Epithelial cell of proximal tubule (primary cell): ENCODE measurements at places on chromosomes 7 and 10. TPM values are rescaled to one million over a fixed set of nuclear protein-coding genes. Genes with fewer than 3 reads are reported as not detected.
A peak's percentile ranks its signal among the peaks of the same experiment; 100 is the strongest.

GRCh38 chr7:109259151-109259550 is 689.5 kb downstream of the DNAJB9 start:
- no peak for DNase-seq

GRCh38 chr10:79244841-79245504 is 102.3 kb upstream of the PPIF start:
- no peak for DNase-seq

DNA sequence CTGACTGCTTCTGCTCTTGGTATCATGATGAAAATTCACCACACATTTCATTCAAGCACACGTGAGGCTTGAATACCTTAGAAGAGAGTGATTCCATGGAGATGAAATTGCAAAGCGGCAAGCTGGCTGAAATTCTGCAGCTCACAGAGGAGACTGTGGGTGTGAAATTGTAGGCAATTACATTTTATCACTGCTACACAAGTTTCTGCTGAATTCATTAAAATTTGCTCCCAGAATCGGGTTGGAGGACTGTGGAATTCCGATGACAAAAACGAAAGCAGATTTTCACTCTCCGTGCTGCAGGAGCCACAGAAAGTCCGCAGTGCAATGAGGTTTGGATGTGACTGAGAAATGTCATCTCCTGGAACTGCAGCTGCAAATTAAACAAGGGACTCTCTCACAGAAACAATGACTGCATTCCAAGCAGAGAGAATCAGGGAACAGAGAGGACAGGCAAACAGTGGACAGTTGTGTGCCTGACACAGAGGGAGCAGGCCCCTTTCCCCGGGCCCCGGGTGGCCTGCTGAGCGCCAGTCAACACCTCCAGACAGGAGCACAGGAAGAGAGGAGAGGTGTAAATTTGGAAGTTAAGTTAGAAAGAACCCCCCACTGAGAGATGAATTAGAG is 109.1 kb downstream of the C10orf90 start:
- no peak for DNase-seq

- no peak for DNase-seq
These were observed 11.4 kb downstream of the NHLRC2 start for GRCh38 chr10:113865901-113866300.

GRCh38 chr10:84261236-84261915 is 16.5 kb downstream of the RGR start:
- no peak for DNase-seq

DNA sequence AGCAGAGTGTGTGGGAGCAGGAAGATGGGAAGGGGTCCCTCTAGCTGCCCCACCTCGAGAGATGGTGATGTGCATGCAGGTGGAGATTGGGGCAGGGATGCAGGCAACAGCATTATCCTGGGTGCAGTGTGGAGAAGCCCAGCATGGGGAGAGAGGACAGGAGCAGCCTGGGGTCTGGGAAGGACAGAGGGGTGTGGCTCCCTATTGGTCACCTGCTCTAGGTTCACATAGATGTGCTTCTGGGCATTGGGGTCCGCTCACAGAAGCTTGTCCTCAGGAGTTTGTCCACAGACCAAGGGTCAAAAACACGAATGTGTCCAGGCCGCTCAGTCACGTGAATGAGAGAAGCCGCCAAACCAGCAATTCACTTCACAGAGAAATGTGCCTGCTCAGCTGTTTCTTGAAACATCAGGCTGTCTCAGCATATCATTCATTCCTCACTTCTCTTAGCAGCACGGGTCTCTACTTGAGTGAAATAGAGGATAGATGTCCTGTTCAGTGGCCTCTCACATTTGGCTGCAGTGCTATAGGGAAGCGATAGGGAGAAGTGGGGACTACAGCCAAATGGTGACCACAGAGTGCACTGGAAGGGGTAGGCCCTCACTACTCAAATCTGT is 11.5 kb upstream of the SLC29A3 start:
- DNase-seq = no peak

DNA sequence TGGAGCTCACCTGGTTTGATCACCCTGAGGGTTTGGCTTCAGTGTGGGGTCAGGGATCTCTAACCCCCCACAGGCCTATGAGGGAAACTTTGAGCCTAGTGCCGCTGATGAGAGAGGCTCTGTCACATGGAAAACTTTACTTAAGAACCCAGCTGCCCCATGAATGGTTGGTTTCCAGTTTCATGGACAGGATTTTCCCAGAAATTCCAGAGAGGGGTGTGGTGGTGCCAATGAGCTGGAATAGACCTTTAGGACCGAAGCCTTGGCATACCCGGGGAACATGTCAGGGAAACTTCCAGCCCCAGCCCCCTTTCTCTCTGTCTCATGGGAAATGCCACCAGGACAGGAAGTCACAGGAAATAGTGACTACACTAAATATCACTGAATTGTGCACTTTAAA is 36.9 kb downstream of the AKR1B1 start:
- peak; percentile 22 for DNase-seq

DNA sequence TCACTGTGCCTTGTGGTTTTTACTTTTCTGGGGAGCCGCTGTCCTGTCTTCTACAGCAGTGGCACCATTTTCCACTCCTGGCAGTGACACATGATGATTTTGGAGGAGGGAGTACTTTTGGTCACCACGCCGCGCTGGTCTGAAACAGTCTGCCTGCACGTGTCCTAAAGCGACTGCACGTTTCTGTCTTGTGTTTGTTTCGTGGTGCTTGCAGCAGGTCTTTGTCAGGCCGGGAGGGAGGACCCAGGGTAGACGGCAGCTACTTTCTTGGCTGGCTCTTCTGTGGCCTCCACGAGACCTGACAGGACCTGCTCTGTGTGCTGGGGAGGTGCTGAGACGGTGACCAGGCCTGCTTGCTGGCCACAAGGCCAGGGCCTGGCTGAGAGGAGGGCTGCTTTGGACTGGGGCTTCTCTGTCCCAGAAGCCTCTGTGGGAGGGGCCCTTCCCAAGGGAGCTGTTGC is 82.0 kb downstream of the GLRX3 start:
- DNase-seq = no peak

DNA sequence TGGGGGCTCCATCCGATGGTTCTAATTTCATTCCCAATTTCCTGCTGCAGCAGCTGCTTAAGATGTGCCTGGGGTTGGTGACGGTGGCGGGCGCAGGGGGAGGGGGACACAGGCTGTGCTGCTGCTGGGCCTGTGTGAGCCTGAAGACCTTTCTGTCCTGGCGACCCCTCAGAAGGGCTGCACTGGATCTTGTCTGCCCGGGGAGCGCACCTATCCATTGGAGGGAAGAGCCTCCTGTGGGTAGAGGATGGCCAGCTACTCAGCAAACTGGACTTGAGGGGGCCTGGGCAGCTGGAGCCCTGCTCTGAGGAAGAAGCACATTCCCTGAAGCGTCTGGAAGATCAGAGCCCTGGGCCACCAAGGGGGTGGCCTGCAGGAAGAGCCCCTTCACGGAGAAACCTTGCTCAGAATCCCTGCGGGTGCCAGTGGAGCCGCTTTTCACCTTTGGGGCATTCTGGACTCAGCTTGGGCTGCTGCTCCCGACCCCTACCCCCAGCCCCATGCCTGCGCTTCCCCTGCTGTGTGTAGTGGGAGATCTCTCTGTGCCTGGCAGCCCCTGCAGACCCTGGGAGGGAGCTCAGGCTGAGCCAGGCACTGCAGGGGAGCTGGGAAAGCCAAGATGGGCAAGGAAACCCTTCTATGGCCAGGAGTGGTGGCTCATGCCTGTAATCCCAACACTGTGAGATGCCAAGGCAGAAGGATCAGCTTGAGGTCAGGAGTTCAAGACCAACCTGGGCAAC is 17.8 kb downstream of the LDB3 start:
- no peak for DNase-seq

DNA sequence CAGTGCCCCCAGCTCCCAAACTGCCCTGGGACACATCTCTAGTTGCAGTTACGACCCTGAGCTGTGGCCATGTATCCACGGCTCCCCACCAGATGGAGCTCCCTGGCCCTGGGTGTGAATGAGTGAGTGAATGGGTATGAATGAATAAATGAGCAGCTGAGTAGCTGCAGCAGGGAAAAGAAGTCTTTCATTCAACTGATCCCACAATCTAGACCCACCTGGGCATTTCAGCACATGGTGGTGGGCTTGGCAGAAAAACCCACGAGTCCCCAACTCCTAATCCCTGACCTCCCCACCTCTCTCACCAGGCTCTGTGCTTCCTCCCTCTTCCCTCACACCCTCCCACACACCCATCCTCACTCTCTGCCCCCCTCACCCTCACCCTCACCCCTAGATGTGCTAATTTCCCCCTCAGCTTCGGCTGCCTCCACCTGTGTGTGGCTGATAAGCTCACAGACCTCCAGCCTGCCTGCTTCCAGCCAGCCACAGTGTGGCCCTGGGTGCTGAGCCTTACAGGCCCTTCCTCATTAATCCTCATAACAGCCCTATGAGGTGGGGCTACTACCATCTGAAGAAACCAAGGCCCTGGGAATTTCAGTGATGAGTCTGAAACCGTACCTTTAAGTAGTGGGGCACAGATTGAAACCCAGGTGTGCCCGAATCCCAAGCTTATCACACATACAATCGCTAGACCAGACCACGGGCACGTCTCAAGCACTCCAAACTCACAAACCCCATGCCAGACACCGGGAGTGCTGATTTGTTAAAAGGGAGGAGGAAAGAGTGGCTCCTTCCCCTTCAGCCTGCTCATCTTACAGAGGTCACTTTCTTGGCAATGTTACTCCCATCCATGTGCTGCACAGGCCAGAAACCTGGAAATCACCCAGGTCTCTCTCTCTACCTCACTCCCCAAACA is 2.2 kb upstream of the ATP6V1F start:
- no peak for DNase-seq

- DNase-seq = no peak
These were observed 592.5 kb downstream of the ARL4A start for GRCh38 chr7:13279854-13280435.

DNA sequence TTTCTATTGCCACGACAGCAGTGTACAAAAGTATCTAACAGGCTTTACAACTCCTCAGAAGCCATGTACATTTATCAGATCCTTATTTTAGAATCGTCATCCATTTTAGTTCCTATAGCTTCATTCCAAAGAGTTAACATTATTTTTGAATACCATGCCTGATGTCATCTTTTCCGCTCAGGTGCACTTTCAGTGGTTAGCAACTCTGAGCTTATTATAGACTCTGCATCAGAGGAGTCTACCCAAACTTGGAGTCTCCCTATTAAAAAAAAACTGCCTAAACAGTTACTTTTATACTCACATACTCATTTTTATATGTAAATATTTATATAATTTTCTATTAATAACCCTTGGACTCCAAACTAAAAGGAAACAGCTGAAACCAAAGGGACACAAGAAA is 31.6 kb upstream of the PRSS37 start:
- no peak for DNase-seq

DNA sequence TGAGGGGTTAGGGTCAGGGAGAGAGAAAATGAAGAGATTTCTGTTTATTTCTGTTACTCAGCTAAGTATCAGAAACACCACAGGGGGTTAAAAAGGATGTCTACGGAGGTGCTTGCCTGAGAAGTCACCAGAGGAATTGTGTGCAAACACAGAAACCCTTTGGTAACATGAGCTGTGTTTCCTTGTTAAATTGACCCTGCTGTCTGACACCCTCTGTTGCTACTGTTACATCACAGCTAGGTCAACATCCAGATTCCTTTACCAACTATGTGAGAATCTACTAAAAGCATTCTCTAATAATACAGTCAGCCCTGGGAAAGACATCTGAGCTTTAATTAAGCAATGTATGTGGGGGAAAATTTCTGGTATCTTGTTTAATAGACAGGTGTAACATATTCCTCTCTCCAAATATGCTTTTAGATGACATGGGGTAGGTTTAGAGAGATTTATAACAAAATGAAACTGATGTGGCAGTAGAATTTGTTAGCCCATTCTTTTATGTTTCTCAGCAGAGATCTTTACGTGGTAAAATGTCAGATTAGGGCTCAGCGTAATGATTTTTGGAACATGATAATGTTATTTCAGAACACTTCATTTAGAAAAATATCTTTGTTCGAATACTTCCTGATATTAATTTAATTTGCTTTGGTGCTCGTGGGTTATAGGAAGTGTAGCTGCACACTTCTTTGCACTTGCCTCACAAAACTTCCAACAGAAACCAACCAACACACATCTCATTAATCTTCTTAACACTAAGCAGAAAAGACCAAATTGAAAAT is 168.0 kb upstream of the AHR start:
- DNase-seq = peak; percentile 75

DNA sequence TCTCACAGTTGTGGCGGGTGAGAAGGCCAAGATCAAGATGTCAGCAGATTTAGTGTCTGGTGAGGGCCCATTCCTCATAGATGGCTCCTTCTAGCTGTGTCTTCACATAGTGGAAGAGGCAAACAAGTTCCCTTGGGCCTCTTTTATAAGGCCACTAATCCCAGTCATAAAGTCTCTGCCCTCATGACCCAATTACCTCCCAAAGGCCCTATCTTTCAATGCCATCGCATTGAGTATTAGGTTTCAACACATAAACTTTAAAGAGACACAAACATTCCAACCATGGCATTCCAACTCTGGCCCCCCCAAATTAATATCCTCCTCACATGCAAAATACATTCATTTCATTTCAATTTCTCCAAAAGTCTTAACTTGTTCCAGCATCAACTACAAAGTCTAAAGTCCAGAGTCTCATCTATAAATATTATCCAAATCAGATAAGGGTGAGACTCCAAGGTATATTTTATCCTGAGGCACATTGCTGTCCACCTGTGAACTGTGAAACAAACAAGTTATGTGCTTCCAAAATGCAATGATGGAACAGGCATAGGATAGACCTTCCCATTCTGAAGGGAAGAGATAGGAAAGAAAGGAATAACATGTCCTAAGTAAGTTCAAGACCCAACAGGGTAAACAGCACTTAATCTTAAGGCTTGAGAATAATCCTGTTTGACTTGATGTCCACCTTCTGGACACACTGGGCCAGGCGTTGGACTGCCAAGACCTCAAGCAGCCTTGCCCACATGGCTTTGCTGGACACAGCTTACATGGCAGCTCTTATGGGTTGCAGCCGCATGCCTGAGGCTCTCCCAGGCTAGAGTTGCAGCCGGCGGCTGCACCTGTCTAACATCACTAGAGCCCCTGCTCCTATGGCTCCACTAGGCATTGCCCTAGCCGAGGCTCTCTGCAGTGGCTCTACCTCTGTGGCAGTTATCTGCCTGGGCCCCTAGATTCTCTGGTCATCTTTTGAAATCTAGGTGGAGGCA is 312.8 kb downstream of the TNS3 start:
- no peak for DNase-seq

PI4K2A gene
- 14.0 and 28.6 TPM in 2 replicates for total RNA-seq

CPED1 gene
- total RNA-seq = 0.80 and 2.1 TPM in 2 replicates

CCDC172 gene
- not detected in 2 replicates for total RNA-seq

TAS2R38 gene
- total RNA-seq = not detected in 2 replicates

RNLS gene
- 7.1 and 9.7 TPM in 2 replicates for total RNA-seq

COMTD1 gene
- total RNA-seq = 41.5 and 62.2 TPM in 2 replicates

SUV39H2 gene
- 16.5 and 26.8 TPM in 2 replicates for total RNA-seq

ANKRD16 gene
- total RNA-seq = 3.7 and 8.0 TPM in 2 replicates

AQP1 gene
- total RNA-seq = 0.72 and 2.1 TPM in 2 replicates
